ENCODE measurements at places on chromosomes 16 and 17.

DNA sequence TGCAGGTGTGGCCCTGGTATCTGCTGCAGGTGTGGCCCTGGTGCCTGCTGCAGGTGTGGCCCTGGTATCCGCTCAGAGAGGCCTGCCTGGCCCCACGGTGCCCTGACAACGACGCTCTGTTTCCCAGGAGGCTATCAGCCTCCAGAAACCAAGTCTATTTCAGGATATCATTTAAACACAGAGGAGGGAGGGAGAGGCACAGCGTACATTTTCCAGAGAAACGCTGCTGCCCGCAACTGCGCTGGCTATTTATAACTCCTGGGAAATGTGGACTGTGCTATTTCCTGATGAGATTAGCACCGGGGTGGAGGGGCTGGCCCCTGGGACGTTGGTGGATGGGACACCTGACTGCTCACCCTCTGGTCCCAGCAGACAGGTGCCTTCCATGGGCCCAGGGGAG, 22.5 kb downstream of the TIMM22 start:
- no peak for DNase-seq

- no peak for DNase-seq
Observed at GRCh38 chr17:68452724-68453290, 4.5 kb downstream of the WIPI1 start.

DNA sequence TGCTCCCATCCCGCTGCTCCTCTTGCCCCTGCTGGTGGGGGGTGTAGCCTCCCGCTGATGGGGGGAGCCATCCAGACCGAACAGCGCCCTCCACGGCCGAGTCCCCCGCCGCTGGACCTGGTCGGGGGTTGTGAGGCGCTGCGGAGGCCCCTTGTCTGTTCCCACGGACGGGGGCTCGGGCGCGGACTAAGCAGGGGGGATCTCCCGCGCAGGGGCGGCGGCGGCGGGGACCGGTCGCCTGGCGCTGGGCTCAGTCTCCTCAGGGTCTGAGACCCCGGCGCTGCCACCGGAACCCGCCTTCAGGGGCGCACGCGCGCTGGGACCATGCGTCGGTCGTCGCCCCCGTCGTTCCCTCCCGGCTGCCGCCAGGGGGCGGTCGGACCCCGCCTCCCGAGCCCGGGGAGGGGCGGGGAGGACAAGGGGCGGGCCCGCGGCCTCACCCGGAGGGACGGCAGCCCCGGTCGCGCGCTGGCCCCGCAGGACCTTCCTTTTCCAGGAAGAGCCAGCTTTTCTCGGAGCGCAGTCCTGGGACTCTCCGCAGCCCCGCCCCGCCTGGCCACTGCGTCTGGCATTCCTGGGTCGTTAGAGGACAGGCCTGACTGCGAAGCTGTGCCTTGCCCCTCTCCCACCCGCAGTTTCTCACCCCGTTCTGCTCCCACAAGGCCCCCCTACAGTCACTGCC, 6.3 kb upstream of the IL32 start:
- DNase-seq = peak; percentile 61

- DNase-seq = no peak
Observed at GRCh38 chr17:65552214-65552613, 9.2 kb downstream of the AXIN2 start.

DNA sequence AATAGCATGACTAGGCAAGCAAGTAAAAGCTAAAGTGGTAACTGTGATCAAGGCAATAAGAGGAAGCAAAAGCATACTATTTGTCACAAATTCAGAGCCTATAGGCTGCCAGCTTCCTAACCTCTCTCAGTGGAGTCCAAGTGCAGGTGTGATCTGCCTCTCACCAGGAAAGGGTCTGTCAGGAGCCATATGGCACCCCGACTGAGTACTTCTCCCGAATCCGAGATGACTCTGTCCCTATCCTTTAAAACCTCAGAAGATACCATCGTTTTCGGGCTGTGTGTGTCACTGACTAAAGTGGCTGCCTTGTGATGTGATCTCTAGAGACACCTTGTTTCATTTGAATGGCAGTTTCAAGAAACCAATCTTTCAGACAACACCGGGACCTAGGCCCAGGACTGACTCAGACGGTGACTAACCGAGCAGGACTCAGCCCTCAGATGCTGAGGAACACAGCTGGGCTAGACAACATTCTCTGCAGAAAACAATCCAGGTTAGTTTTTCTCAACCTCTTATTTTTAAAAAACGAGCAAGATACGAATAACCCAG, 63.6 kb downstream of the SMG6 start:
- DNase-seq = no peak

- DNase-seq = no peak
Observed at GRCh38 chr17:50471009-50471905, 2.6 kb upstream of the CHAD start.

GRCh38 chr16:5257462-5257861, 159.9 kb upstream of the EEF2KMT start:
- DNase-seq = no peak

GRCh38 chr16:24612656-24613055, 73.3 kb downstream of the RBBP6 start:
- no peak for DNase-seq

Measured in stimulated activated CD8-positive, alpha-beta memory T cell treated with anti-CD3 and anti-CD28 coated beads, Interleukin-4, amount 100 ng/mL, for 4 hours (primary cell).